ENCODE measurements at places on chromosomes 13 and 19.

GRCh38 chr13:51270623-51271415, 48.6 kb downstream of the FAM124A start:
- no peak overlapping the region for H3K27ac ChIP-seq
- no peaks in the 10 kb centered on the region for H3K36me3 ChIP-seq
- no peaks in the 10 kb centered on the region for H3K27me3 ChIP-seq
- no peak overlapping the region for H3K4me3 ChIP-seq

GRCh38 chr19:15298847-15299567, 33.3 kb downstream of the BRD4 start:
- no peak for DNase-seq
- H3K36me3 ChIP-seq, result no peaks in the 10 kb centered on the region
- peak overlapping the region; percentile 23 for H3K27ac ChIP-seq
- H3K27me3 ChIP-seq, result no peaks in the 10 kb centered on the region
- H3K4me3 ChIP-seq, result no peak overlapping the region

GRCh38 chr13:112958127-112958989, 10.7 kb upstream of the MCF2L start:
- no peaks in the 10 kb centered on the region for H3K27me3 ChIP-seq
- no peak overlapping the region for H3K4me3 ChIP-seq
- no peak overlapping the region for H3K27ac ChIP-seq

- H3K4me1 ChIP-seq, result peaks cover 5% of the 10 kb centered on the region
- H3K36me3 ChIP-seq, result no peaks in the 10 kb centered on the region
- no peak for DNase-seq
- H3K4me3 ChIP-seq, result peak overlapping the region; percentile 28
- peaks cover 27% of the 10 kb centered on the region for H3K27me3 ChIP-seq
Measured at GRCh38 chr13:94707400-94708021, 4.8 kb downstream of the SOX21 start.

GRCh38 chr13:104616990-104617389, 1550.8 kb upstream of the SLC10A2 start:
- H3K27ac ChIP-seq, result no peak overlapping the region
- H3K36me3 ChIP-seq, result no peaks in the 10 kb centered on the region
- no peaks in the 10 kb centered on the region for H3K4me1 ChIP-seq
- DNase-seq, result no peak
- H3K4me3 ChIP-seq, result no peak overlapping the region

DNA sequence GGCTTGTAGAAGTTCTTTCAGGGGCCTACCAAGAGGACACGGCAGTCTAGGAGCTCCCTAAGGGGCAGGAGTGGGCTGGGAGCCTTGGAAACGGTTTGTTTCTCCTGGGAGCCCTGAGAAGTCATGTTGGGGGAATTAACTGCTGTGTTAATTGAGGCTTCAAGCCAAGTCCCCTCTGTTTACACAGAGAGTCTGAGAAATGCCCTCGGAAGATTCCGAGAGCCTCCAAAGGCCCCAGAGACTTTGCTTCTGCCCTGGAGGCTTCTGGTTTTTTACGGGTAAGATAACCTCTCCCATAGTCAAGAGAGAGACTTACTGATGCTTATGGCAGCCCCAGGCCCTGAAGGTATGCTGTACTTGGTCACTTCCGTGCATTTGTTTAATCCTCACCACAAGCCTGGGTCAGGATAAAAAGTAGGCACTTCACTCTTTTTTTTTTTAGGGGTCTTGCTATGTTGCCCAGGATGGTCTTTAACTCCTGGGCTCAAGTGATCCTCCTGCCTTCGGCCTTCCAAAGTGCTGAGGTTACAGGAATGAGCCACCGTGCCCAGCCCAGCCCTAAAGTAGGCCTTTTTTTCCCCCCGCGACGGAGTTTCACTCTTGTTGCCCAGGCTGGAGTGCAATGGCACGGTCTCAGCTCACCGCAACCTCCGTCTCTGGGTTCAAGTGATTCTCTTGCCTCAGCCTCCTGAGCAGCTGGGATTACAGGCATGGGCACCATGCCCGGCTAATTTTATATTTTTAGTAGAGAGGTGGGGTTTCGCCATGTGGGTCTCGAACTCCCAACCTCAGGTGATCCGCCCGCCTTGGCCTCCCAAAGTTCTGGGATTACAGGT, 15.2 kb downstream of the IER2 start:
- H3K36me3 ChIP-seq, result no peaks in the 10 kb centered on the region
- H3K4me1 ChIP-seq, result peaks cover 11% of the 10 kb centered on the region
- no peaks in the 10 kb centered on the region for H3K27me3 ChIP-seq
- DNase-seq, result no peak
- H3K4me3 ChIP-seq, result no peak overlapping the region

- no peak for DNase-seq
- peaks cover 12% of the 10 kb centered on the region for H3K4me1 ChIP-seq
- peak overlapping the region; percentile 51 for H3K4me3 ChIP-seq
- H3K27ac ChIP-seq, result no peak overlapping the region
- H3K36me3 ChIP-seq, result peaks cover 3% of the 10 kb centered on the region
Measured at GRCh38 chr19:19537075-19538048, 703 bp upstream of the CILP2 start.

DNA sequence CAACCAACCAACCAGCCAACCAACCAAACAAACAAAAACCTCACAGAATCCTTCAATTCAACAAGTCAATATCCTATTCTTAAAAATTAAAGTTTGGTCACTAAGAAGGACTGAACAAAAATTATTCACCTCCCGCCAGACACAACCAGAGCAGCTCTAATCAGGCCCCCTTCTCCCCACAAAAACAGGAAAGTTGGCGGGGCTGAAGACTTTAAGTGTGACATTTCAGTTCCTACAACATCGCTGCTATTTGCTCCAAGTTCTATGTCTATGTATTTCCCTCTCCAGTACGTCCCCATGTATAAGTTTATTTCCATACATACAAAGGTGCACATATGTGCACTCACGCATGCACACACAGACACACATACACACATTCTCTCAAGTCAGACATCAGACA, 32.8 kb upstream of the STK24 start:
- no peak overlapping the region for H3K4me3 ChIP-seq
- no peaks in the 10 kb centered on the region for H3K27me3 ChIP-seq
- no peak for DNase-seq
- H3K4me1 ChIP-seq, result no peaks in the 10 kb centered on the region
- H3K36me3 ChIP-seq, result no peaks in the 10 kb centered on the region
- no peak overlapping the region for H3K27ac ChIP-seq

DNA sequence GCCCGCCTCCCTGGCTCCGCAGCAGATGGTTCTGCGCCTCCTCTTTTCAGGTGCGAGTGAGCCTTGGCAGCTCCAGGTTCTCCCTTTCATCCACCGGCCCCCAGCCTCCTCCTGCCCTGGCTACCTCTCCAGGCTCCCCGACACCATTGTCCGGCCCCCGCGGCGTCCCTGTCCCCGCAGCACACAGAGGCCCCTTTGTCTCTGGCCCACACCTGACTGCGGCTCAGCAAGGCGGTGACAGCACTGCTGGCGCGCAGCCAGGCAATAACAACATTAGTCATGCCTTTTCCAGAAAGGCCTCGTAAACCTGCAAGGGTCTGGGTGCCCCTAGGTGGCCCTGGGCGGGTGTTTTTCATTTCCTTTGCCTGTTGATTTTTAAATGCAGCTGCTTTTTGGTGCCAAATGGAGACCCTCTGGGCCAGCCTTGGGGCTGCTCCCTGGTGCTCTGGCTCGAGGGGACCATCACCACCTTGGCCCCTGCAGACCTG, 73.2 kb upstream of the MEDAG start:
- peak; percentile 70 for DNase-seq
- H3K36me3 ChIP-seq, result no peaks in the 10 kb centered on the region
- no peaks in the 10 kb centered on the region for H3K4me1 ChIP-seq
- H3K4me3 ChIP-seq, result no peak overlapping the region
- H3K27me3 ChIP-seq, result no peaks in the 10 kb centered on the region

GRCh38 chr19:5006201-5006600, 37.3 kb downstream of the KDM4B start:
- DNase-seq, result no peak
- no peaks in the 10 kb centered on the region for H3K27me3 ChIP-seq
- H3K36me3 ChIP-seq, result no peaks in the 10 kb centered on the region
- peaks cover 6% of the 10 kb centered on the region for H3K4me1 ChIP-seq
- H3K4me3 ChIP-seq, result no peak overlapping the region
- no peak overlapping the region for H3K27ac ChIP-seq

- no peaks in the 10 kb centered on the region for H3K36me3 ChIP-seq
- H3K27ac ChIP-seq, result no peak overlapping the region
- no peaks in the 10 kb centered on the region for H3K27me3 ChIP-seq
- no peak for DNase-seq
- no peaks in the 10 kb centered on the region for H3K4me1 ChIP-seq
Measured at GRCh38 chr13:31807090-31807541, 67.8 kb downstream of the RXFP2 start.
